Bronchial epithelial cell (primary cell): ENCODE measurements at places on chromosomes 1 and 21.

GRCh38 chr1:159924025-159924790 lies 1.1 kb downstream of the TAGLN2 start:
- peak; percentile 67 for DNase-seq

DNA sequence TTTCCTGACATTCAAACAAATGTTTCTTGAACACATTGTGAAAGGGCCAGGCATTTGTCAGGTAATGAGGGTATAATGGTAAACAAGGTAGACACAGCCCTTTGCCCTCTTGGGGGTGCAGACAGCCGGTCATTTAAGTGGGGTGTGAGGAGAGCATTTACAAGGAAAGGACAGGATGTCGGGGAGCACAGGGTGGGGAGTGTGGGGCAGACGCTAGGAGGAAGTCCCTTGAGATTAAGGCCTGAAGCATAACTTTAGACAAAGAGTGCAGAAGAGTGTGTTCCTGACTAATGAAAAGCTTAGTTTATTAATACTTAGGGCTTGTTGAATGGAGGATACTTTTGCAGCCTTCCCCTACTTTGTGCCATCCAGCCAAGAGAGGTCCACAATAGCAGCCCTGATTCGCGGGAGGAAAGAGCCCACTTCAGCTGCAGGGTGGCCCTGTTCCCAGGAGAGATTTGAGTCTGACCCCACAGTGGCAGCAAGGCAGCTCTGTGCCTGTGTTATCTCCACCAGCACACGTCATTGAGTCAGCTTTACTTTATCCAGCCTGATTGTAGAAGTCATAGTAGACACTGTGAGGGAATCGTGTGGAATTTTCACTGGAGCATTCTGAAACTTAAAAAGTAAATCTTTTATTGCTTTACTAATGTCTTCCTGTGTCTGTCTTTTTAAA lies 35.1 kb downstream of the MPZL1 start:
- DNase-seq, result no peak

DNA sequence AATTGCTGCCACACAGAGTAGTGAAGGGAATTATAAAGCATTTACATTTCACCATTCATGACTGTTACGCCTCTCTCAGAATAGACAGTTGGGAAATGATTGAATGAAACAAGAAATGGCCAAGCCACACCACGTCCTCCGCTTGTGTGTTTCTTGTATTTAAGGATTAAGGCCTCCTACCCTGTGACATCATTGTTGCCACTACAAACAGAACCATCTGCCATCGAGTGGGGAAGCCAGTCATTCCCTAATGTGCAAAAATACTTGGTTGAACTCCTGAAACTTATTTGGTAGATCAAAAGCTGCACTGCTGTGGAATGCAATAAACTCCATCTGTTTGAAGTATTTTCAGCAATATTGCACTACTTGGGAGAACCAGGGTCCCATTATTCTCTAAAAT lies 99.0 kb upstream of the C1orf105 start:
- DNase-seq, result no peak

GRCh38 chr21:8991968-8992621 lies 1529.3 kb upstream of the TPTE start:
- peak; percentile 78 for DNase-seq

DNA sequence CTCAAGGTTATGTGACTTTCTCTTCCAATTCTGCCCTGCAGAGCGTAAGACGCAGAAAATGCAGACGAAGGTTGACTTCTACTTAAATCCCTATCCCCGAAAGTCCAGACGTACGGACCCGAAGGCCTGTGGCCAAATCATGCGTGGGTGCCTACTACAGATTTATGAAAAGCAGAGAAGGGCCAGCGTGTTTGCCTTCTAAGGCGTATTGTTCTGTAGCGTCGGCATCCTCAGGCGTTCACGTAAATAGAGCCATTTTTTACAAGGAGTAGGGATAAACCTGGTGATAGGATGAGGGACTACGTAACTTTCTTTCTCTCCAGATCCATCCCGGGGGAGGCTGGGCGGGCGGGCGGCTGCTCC lies 222 bp upstream of the GIPC2 start:
- no peak for DNase-seq

DNA sequence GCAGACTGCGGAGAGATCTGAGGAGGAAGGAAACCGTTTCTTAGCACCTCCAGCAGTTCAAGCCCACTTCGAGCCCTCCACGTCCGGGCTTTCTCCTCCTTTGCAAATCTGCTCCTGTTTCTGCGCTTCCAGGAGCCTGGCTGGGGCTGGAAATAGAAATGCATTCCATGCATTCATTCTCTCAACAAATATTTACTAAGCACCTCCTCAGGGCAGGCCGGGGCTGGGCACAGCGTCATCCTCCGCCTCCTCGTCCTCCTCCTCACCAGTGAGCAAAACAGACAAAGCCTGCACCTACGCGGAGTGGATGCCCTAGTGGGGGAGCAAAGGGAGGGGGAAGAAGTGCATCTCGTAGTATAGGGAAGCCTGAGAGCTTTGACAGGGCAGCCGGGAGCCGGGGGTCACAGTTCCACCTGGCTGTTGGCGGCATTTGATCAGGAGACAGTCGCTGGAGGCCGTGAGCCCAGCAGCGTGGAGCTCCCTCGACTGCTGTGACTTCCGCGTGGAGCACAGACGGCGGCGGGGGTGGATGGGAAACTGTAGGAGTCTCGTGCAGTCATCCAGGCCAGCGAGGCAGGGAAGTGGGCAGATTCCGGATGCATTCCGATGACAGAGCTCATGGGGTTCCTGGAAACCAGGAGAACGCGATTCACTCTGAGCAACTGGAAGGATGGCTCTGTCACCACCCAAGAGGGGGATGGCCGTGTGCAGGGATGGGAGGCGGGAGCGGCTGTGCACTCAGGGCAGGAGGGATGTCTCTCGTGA lies 93.5 kb downstream of the SIK1 start:
- peak; percentile 93 for DNase-seq

DNA sequence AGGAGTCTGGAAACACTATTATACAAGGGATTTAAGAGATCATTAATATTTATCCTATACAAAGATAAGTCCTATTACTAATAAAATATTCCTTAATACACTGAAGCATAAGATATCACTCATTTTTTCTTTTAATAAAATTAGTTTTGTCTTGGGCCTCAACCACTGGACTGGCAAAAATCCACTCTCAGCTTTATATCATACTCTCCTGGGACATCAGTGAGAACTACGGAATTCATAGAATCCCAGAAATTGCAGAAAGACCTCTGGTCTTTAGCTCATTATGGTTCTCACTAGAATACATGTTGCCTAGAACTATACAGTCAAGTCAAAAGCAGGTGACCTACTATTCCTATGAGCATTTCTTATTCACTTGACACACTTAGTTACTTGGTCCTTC lies 285.0 kb downstream of the LRRC40 start:
- no peak for DNase-seq

DNA sequence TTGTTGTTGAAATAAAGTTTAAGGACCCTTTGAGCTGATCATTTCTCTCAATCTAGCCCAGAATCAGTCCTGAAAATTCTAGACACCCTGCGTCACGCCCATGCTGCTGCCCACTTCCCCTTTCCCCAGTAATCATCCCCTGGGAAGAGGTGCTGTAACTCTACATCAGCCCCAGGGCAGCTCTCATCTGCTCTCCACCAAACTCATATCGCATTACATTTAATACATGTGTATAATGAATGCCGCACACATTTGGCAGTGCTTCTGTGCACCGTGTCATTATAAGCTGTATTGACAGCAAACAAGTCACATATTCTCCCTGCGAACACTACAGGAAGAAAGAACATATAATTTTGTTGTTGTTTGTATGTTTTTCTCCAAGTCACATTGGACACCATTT lies 539.7 kb upstream of the DAB1 start:
- DNase-seq, result no peak

- DNase-seq, result no peak
These were observed 68.5 kb upstream of the ADAM30 start for GRCh38 chr1:119964673-119965363.

- no peak for DNase-seq
These were observed at the start of gene TRPM2 for GRCh38 chr21:44353191-44353970. TRPM2 (plus strand) TSS chr21:44353621; CDS start chr21:44353701, 80 bp downstream.

- DNase-seq, result no peak
These were observed 290.9 kb downstream of the HLX start for GRCh38 chr1:221170171-221170570.

- DNase-seq, result no peak
These were observed 57.9 kb upstream of the S1PR1 start for GRCh38 chr1:101178688-101179491.

- no peak for DNase-seq
These were observed 62.0 kb downstream of the SIK1 start for GRCh38 chr21:43364851-43365424.

- no peak for DNase-seq
These were observed 16.8 kb upstream of the HHAT start for GRCh38 chr1:210311726-210312493.

DNA sequence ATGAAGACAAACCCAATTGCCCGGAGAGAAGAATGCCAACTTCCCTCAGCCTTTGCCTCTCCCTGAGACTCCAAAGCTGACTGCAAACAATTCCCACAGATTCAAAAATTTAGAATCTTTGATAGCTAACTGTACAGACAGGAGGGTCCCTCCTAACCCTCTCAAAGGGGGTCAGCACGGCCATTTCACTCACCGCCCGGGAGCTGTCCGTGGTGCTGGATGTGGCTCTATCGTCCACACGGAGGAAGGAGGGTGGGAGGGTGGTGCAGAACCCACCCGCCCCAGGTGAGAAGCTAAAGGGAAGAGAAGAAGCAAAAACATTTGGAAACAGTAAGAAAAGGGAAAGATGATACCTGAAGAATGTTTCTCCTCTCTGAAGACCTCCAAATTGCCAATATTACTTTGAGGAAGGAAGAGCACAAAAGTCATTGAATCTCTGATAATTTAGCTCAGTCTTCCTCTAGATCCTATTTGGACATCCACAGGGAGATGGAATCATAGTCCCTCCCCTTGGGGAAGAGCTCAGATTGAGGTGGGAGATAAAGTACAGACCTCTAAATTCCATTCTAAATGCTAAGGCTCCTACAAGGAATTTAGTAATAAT lies 45.6 kb downstream of the RHBG start:
- DNase-seq, result no peak

DNA sequence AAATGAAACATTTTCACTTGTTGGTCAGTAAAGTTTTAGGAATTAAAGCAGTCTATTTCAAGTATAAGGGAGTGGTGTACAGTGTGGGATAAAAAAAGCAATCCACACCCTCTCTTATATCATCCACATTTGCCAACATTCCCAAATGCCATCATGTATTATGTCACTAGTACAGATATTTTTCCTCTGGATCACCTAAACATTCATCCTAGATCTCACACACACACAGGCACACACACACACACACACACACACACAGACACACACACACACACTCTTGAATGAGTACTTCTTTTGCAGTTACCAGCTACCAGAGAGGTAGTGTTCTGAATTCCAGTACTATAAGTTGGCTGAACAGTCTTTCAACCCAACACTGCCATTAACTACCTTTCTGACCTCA lies 1369.1 kb upstream of the ADGRL4 start:
- DNase-seq, result peak; percentile 96

DNA sequence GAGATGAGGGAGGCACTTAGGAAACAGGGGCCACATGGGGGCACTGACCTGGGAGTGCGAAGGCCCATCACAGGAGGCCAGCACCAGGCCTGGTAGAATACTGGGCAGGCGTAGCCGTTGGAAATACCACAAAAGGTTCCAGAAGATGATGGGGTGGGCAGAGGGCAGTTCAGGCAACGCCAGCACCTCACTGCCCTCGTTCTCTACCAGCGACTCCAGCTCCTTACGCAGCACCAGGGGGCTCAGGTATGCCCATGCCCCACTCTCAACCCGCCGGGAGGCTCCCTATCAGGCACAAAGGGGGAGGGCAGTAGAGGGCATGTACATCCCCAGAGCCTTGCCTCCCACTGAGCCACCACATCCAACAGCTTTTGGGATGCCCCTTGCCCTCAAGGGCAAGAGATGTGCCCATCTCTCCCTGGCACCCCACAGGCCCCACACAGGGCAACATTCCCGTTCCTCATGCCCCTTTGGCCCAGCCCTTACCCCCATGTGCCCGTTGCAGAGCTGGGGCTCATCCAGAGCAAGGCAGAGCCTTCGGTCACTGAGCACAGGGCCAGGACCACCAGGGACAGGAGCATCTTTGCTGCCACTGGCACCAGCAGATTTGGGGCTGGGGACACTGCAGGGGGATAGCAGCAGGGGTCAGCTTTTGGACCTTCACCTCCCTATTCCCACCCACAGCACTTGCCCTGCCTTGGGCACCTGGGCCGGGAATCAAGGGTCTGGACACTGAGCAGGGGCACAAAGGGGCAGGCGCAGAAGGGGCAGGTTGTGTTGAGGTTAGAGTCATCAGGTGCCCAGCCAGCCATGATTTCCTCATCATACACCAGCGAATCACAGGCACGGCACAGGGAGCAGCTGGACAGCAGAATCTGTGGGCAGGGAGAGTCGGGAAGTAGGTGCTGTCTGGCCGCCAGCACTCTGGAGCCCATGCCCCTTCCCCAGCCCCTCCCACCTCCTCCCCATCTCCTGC lies 9.7 kb upstream of the GATAD2B start:
- no peak for DNase-seq

DNA sequence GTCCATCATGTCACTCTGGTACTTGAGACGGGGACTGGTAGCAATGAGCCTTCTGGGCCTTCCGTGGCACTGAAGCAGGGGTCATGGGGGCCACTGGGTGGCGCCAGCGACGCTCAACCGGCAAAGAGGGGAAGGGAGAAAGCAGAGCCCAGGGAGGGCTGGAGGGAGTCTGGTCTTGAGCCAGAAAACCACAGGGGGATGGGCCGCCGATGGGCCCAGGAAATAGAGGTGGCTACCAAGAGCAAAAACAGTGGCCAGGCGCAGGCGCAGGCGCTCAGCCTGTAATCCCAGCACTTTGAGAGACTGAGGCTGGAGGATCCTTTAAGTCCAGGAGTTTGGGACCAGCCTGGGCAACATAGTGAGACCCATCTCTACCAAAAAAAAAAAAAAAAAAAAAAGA lies 21.8 kb downstream of the EXOC8 start:
- no peak for DNase-seq

- no peak for DNase-seq
These were observed 169.7 kb upstream of the UBE2U start for GRCh38 chr1:64033667-64034220.

- no peak for DNase-seq
These were observed 5.3 kb upstream of the ID3 start for GRCh38 chr1:23564529-23565122.

GRCh38 chr1:2224631-2225428 lies 3.3 kb upstream of the SKI start:
- no peak for DNase-seq

- DNase-seq, result no peak
These were observed 17.1 kb upstream of the CDC42BPA start for GRCh38 chr1:227335242-227336020.
